Kidney tubule cell (primary cell): ENCODE measurements at places on chromosomes 12 and 14.
A peak's percentile ranks its signal among the peaks of the same experiment; 100 is the strongest.

DNA sequence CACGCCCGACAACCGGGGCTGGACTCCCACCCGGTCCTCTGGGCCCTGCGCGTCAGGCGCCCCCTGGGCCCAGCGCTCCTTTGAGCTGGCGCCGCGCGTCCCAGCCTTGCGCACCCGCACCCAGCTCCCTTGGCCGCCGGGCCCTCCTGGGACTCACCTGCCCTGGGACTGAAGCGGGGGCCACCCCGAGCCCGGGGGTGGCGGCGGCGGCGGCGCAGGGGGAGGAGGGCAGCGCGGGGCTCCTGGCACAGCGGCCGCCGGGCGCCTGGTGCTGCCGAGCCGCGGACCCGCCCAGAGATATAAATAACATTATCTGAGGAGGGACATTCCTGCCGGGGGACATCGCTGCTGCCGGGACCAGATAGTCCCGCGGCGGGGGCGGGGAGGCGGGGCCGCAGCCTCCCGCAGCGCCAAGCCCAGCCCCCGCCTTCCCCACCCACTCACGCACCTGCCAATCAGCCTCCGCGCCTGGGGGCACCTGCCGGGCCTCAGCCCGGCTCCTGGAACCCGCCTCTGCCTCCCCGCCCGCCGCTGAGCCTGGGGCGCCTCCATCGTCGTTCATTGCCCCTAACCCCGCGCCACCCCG is at the start of gene SPTB:
Gene SPTB, minus strand, starts transcription at position 273 of the 586 bp plus-strand sequence. CDS start 56,813 bp downstream, outside the sequence.
- DNase-seq, result peak; percentile 7

GRCh38 chr12:22121224-22121623 is 75.2 kb downstream of the CMAS start:
- DNase-seq, result no peak

GRCh38 chr12:50699940-50700339 is 64.0 kb upstream of the ATF1 start:
- no peak for DNase-seq

- DNase-seq, result no peak
These were observed 24.1 kb downstream of the TMTC3 start for GRCh38 chr12:88166179-88166578.

- DNase-seq, result no peak
These were observed 307.3 kb upstream of the PRKD1 start for GRCh38 chr14:30234966-30235365.

GRCh38 chr12:10392394-10392930 is 2.6 kb upstream of the KLRK1 start:
- peak; percentile 26 for DNase-seq

DNA sequence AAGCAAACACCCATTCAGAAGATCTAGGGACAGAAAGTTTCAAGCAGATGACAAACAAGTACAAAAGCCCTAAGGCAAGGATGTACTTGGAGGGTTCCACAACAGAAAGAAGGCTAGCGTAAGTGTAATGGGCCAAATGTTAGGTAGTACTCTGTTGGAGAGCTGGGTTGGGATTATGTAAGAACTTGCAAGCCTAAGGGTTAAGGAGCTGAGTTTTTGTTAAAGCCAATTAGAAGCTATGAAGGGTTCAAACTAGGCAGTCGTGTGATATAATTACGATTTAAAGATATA is 41.4 kb downstream of the HECTD1 start:
- DNase-seq, result no peak

- no peak for DNase-seq
These were observed 57.5 kb downstream of the RBM19 start for GRCh38 chr12:113908584-113909100.

GRCh38 chr14:73777420-73777819 is 63.2 kb upstream of the PNMA1 start:
- peak; percentile 29 for DNase-seq

DNA sequence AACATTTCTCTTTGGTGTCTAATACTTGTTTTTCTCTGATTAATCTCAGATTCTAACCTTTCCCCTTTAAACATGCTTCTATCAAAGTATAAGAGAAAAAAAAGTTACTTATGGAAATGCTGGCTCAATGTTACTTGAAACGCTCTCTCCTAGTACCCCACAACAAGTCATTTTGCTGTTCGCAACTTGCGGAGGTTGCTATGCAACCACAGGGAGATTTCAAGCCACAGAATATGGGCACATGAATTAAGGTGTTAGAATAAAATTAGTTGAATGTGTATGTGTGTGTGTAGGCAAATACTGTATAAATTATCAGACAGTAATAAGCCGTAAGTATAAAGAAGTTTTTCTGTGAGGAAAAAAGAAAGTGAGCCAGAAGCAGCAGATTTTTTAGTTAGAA is 80.6 kb downstream of the CCDC59 start:
- no peak for DNase-seq

DNA sequence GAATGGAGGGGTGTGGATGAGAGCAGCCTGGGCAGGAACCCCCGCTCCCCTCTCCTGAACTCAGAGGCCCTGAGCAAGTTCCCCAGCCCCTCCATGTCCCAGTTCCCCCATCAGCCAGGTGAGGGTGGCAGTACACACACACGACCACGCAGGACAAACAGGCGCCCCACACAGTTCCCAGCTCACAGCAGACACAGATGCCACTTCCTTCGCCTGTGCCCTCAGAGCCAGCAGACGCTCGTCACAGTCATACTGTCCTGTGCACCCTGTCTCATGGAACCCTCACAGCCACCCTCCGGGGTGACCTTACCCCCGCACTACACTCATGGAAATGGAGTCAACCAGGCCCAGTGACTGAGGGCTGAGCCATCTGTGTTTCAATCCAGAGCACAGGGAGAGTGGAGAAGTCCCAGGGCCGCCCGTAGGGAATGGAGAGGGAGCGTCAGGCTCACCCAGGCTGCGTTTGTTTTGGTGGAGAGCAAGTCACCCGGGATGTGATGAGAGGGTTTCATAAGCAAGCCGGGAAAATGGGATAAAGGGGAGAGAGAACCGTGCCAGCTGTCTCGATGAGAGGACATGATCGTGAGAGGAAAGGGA is 47.5 kb upstream of the DYNC1H1 start:
- no peak for DNase-seq

- DNase-seq, result no peak
These were observed 66.0 kb downstream of the FLRT2 start for GRCh38 chr14:85595981-85596380.

DNA sequence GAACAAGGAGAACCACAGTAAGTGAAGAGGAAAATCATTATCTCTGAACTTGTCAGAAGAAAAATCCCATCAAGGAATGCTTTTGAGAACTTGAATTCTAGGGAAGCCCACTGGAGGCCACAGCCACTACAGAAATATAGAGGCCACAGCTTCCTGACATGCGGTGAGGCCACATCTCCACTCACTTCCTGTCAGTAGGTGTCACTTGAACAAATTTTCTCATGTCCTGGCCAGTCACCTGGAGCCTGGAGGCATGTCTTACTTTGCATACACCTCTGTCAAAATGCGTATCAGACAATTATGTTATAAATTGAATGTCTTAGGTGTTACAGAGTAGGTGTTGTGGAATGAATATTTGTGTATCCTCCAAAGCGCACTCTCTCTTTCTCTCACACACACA is 370.3 kb downstream of the DAD1 start:
- DNase-seq, result no peak

GRCh38 chr14:54314365-54315104 is 82.3 kb upstream of the CDKN3 start:
- no peak for DNase-seq

GRCh38 chr14:68793734-68794129 is 865 bp upstream of the ZFP36L1 start:
- DNase-seq, result no peak

GRCh38 chr12:77940567-77940966 is 109.9 kb downstream of the NAV3 start:
- DNase-seq, result peak; percentile 47

DNA sequence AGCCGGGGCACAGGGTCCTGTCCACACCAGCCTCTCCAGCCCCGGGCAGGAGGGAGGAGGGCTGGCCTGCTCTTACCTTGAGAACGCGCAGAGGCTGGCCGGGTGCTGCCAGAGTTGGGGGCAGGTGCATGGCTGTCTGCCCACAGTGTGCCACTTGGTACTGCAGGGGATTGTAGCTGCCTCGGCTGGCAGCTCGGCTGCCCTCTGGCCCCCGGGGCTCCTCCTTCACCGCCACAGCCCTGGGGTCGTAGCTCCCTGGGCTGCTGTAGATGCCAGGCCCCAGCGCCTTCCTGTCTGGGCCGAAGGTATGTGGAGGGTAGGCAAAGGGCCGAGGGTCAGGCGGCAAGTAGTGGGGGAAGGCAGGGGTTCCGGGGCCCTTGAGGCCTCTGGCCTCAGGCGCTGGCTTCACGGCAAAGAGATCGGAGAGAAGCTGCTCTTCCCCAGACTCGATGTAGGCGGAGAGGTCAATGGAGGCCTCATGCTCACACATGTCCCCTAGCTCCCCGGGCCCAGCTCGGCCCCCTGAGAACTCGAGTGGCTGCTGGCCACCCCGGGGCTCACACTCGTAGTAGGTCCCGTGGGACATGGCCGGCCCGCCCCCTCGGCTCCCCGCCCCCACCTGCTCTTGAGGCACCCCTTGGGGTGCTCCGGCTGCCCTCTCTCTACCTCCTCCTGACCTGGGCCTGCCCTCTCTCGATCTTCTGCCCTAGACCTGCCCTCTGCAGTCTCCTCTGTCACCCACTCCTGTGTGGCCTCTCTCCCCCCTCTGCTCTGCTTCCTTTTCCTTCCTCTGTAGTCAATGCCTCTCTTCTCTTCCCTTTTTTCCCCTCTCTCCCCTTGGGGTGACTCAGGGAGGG is at the start of gene CEBPE:
Gene CEBPE, minus strand, starts transcription at position 750 of the 857 bp plus-strand sequence. Its CDS starts 164 bp downstream, at position 586.
- no peak for DNase-seq

- no peak for DNase-seq
These were observed 140.8 kb downstream of the CAPZA3 start for GRCh38 chr12:18878676-18879180.

DNA sequence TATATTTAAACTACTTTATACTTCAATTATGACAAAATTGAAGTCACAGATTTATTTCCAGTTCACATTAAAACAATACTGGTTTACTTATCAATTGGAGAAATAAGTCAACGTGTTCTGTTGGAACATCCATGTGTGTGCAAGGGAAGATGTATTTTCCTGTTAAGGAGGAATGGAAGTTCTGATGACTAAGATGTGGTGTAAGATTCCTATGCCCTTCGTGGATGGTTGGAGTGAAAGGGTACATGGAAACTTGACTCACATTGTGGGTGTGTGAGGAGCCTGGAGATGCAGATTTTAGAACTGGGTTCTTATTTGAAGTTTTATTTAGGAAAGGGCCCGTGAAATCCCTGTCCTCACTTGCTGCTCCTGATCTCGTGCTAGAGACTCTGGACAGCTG is 95.3 kb downstream of the CATSPERB start:
- peak; percentile 47 for DNase-seq

DNA sequence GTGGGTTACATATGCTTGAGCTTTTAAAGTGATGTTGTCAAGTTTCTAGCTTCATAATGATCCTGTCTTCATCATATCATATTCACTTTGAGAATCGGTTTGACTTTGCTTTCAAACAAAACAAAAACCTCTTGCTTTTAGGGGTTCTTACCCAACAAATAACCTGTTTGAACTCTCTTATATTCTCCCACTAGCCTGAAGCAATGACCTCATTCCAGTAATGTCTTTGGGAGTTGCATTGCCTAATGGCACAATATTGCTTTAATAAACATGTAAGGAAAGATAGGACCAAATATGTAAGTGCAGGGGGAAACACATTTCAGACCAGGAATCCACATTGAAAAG is 27.7 kb downstream of the WBP11 start:
- DNase-seq, result no peak

DNA sequence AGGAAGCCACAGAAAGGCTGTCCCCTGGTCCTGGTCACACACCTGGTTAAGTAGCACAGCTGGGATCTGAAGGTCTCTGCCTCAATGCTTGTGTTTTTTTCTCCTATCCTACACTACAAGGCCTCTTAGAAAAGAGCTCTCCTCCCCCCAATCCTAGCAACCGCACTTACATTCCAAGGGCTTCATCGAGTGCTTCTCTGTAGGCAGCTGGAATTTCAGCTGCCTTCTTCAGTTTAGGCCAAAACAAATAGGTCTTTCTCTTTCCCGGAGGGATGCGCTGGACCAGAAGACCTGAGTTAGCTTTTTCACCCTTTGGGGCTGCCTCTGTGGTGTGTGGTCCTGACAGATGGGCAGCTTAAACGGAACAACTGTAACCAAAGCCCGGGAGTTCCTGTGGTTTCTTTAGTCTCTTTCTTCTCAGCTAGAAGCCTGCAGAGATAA is 109.7 kb downstream of the GPATCH2L start:
- no peak for DNase-seq

- no peak for DNase-seq
These were observed 268.0 kb upstream of the TMEM132C start for GRCh38 chr12:127998988-127999387.

GRCh38 chr14:69617796-69618195 is 6.4 kb downstream of the SUSD6 start:
- DNase-seq, result no peak

DNA sequence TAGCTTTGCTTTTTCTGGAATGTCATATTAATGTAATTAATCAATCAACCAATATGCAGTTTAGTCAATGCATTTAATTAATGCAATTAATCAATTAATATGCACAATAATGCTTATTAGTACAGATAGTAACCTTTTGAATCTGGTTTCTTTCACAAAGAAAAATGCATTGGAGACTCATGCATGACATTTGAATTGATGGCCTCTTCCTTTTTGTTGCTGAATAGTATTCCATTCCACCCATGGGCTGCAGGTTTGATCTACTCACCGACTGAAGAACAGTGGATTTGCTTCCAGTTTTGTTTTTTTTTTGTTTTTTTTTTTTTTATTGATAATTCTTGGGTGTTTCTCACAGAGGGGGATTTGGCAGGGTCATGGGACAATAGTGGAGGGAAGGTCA is 13.1 kb upstream of the GPR132 start:
- DNase-seq, result no peak

DNA sequence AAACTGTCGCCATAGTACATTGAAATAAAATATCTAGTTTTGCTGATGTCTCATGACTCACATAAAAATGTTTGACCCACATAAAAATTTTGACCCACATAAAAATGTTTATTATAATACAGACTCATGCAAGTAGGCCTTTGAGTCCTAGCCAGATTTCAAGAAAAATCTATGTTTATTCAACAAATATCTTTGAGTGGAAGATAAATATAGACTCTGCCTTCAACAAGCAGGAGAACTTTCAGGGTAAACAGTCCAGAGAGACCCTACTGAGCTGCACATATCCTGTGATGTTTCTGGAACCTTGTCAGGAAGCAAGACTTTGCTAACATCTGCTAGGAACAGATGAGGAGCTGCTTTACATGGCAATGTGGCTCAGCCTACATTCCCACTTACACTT is 283.1 kb downstream of the MDGA2 start:
- DNase-seq, result no peak
